ENCODE measurements at places on chromosomes 5 and 9.

GRCh38 chr9:16787724-16788123 is 82.7 kb downstream of the BNC2 start:
- no peak for DNase-seq

GRCh38 chr9:136117916-136118319 is 757 bp downstream of the TMEM250 start:
- no peak for DNase-seq

- DNase-seq: no peak
These were observed 91.8 kb upstream of the GPR151 start for GRCh38 chr5:146607659-146608332.

DNA sequence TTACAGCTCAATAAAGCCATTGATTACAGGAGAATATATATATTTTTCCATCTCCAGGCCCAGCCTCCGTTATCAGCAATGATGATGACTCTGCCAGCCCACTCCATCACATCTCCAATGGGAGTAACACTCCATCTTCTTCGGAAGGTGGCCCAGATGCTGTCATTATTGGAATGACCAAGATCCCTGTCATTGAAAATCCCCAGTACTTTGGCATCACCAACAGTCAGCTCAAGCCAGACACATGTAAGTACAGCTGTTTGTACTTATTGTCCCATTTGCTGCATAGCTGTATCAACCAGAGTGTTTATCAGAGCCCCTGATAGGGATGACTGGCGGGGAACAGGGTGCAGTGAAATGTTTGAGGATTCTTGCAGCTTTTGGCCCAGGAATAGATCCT is 197.7 kb downstream of the NTRK2 start:
- DNase-seq: no peak

GRCh38 chr5:172910828-172911627 is 48.2 kb upstream of the RPL26L1 start:
- DNase-seq: peak; percentile 56

DNA sequence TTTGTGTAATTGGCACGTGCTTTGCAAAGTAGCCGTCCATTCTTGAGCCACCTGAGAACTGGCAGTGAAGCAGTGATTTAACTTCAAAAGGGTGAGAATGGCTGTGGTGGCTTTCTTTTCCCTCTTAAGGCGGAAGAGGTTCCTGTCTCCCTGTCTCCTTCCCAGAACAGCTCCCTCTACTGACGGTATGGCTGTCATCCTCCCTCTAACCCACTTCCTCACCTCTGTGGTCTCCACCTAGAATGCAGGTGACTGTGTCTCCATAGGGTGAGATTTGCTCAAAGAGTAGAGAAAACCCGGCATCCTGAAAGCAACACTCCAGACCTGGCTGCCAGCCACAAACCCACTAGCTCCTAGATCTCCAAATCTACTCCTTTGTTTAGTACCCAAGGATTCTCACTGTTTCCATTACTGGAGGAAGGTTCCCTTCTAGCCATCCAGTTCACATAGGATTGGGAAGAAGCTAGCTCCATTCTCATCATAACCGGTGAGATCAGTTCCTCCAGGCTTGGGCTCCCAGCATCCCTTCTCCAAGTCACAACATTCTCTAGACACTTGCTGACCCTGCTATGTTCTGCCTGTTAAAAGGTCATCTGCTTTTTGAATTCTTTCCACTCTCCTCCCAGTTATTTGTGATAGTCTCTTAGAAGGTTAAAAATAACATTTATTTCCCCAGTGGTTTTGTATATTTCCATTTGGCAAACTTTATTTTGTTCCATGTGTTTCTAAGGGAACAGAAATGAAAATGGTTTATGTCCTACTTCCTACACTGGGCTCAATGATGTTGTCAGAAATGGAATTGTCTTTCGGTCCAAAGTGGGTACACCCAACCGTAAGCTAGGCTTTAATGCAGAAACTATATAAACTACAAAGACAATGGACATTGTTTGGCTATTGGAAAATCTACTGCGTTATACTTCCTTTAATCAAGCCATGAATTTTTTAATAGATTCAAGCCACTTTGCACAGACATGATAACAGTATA is 269.4 kb downstream of the CWC27 start:
- no peak for DNase-seq

Measured in GM04503 (cell line).